ENCODE measurements at places on chromosomes 2 and 18. TPM values are rescaled to one million over a fixed set of nuclear protein-coding genes. Genes with fewer than 3 reads are reported as not detected.

The TFPI gene
- total RNA-seq = 301 TPM

The ZSWIM2 gene
- total RNA-seq = not detected

The TGFA gene
- 15.3 TPM for total RNA-seq

The COL4A4 gene
- total RNA-seq = not detected

The GRB14 gene
- 3.8 TPM for total RNA-seq

The FAP gene
- not detected for total RNA-seq

The GAD1 gene
- total RNA-seq = not detected

The MSGN1 gene
- total RNA-seq = not detected

The NT5C1B gene
- not detected for total RNA-seq

The REG1B gene
- total RNA-seq = not detected

The CDK5R2 gene
- not detected for total RNA-seq

The DNPEP gene
- total RNA-seq = 103 TPM

The CACNB4 gene
- 14.3 TPM for total RNA-seq

The BCL2L11 gene
- total RNA-seq = 9.7 TPM

The HOXD13 gene
- total RNA-seq = not detected

DNA sequence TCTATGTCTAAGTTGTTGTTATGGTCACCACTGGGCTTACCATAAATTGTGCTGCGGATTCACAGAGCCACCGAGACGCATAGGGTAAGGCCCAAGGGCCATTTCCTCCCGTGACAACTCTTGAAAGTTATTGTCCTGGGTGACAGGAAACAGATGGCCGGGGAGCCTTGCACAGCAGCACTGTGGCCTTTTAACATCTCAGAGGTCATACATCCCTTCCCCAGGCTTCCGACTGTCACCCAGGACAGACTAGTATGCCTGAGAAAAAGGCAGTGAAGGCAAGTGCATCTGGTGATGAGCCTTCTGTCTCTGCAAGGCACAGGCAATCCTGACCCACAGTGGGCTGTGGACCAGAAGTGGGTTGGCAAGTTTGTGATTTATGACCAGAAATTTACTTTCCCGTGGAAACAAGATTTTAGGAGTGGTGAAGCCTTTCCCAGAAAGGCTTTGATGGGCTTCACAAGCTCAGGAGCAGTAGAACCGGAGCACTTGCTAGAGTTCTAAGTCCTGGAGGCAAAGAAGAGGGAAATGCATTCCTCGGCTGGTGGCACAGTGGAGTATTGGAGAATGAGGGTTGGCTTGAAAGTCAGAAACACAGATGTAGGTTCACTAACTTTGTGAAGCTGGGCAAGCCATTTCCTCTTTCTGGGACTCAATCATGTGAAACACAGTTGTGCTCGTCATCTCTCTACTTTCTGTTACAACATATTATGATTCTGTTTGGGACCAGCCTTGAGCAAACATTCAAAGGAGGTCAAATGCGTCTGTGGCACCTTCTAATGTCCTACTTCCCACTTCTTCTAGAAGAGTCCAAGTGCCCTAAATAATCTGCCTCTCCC, 2.0 kb upstream of the CAPN14 start:
- no peak overlapping the region for H3K4me3 ChIP-seq
- H3K4me1 ChIP-seq = no peaks in the 10 kb centered on the region
- no peak for DNase-seq
- no peak overlapping the region for H3K27ac ChIP-seq
- H3K36me3 ChIP-seq = no peaks in the 10 kb centered on the region

GRCh38 chr2:109201465-109202327, 72.7 kb downstream of the SH3RF3 start:
- H3K4me3 ChIP-seq = no peak overlapping the region
- peaks cover 9% of the 10 kb centered on the region for H3K27me3 ChIP-seq
- no peak overlapping the region for H3K27ac ChIP-seq
- H3K36me3 ChIP-seq = no peaks in the 10 kb centered on the region

- H3K4me3 ChIP-seq = no peak overlapping the region
- no peaks in the 10 kb centered on the region for H3K36me3 ChIP-seq
- no peaks in the 10 kb centered on the region for H3K4me1 ChIP-seq
- no peak overlapping the region for H3K27ac ChIP-seq
Measured at GRCh38 chr2:3126171-3126910, 251.3 kb downstream of the EIPR1 start.

GRCh38 chr2:217162533-217162932, 302.7 kb upstream of the TNP1 start:
- no peak overlapping the region for H3K4me3 ChIP-seq
- no peaks in the 10 kb centered on the region for H3K36me3 ChIP-seq

- no peaks in the 10 kb centered on the region for H3K4me1 ChIP-seq
- H3K4me3 ChIP-seq = no peak overlapping the region
- no peaks in the 10 kb centered on the region for H3K36me3 ChIP-seq
- peaks cover 48% of the 10 kb centered on the region for H3K27me3 ChIP-seq
- H3K27ac ChIP-seq = no peak overlapping the region
Measured at GRCh38 chr2:1740716-1741589, 3.4 kb downstream of the PXDN start.

- H3K4me3 ChIP-seq = no peak overlapping the region
- no peaks in the 10 kb centered on the region for H3K36me3 ChIP-seq
- no peaks in the 10 kb centered on the region for H3K4me1 ChIP-seq
- peaks cover 15% of the 10 kb centered on the region for H3K27me3 ChIP-seq
- no peak for DNase-seq
Measured at GRCh38 chr18:6476190-6476589, 61.5 kb upstream of the L3MBTL4 start.

- H3K27ac ChIP-seq = no peak overlapping the region
- no peaks in the 10 kb centered on the region for H3K27me3 ChIP-seq
- no peaks in the 10 kb centered on the region for H3K4me1 ChIP-seq
- DNase-seq = no peak
- no peak overlapping the region for H3K4me3 ChIP-seq
- no peaks in the 10 kb centered on the region for H3K36me3 ChIP-seq
Measured at GRCh38 chr18:73645160-73645715, 502.4 kb downstream of the FBXO15 start.

- no peak overlapping the region for H3K4me3 ChIP-seq
- H3K27me3 ChIP-seq = peaks cover 22% of the 10 kb centered on the region
- no peak overlapping the region for H3K27ac ChIP-seq
- H3K4me1 ChIP-seq = no peaks in the 10 kb centered on the region
Measured at GRCh38 chr18:48203961-48204666, 205.1 kb downstream of the ZBTB7C start.

DNA sequence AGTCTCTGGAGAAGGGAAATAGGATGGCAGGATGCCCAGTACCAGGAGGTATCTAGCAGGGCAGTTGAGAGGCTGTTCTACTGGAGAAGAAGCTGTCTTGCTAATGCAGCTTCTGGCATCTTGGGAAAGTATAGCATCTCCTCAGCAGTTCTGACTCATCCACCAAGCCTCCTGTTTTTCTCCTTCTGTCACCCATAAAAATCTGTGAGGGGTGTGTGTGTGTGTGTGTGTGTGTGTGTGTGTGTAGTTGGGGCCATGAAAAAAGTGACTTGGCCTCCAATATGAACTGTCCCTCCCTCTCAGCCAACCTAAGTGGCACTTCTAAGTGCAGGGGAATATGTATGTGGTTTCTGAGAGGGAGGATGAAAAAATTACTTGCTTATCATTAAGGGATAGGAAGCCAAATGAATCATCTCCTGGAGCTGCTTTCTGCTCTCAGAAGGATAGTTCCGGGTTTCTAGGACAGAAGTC, 83.9 kb downstream of the CBLN2 start:
- no peaks in the 10 kb centered on the region for H3K36me3 ChIP-seq
- no peaks in the 10 kb centered on the region for H3K4me1 ChIP-seq
- H3K27me3 ChIP-seq = no peaks in the 10 kb centered on the region
- H3K4me3 ChIP-seq = no peak overlapping the region
- no peak overlapping the region for H3K27ac ChIP-seq
- DNase-seq = no peak

GRCh38 chr2:104523921-104524320, 330.0 kb upstream of the POU3F3 start:
- no peaks in the 10 kb centered on the region for H3K36me3 ChIP-seq
- H3K27ac ChIP-seq = no peak overlapping the region
- H3K4me3 ChIP-seq = no peak overlapping the region
- no peaks in the 10 kb centered on the region for H3K4me1 ChIP-seq
- no peaks in the 10 kb centered on the region for H3K27me3 ChIP-seq

- H3K4me1 ChIP-seq = no peaks in the 10 kb centered on the region
- no peaks in the 10 kb centered on the region for H3K27me3 ChIP-seq
- no peaks in the 10 kb centered on the region for H3K36me3 ChIP-seq
- no peak overlapping the region for H3K4me3 ChIP-seq
- no peak for DNase-seq
Measured at GRCh38 chr2:109005686-109006204, 16.7 kb upstream of the EDAR start.

DNA sequence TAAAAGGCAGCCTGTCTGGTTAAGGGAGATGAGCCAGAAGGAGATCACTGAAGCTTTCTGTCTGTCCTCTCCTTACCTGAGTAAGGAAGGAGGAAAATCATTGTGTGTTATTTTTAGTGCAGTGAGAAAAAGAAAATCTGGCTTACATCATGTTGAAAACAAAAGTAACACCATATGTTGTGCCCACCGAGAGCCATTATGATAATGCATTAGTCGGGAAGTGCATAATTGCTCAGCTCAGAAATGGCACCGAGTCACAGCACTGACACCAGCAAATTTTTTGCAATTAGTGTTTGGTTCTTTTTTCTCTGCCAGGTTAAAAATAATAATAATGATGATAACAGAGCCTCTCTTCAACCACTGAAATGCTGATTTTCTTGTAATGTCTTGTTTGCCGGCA, 46.6 kb downstream of the HNMT start:
- no peak for DNase-seq
- no peak overlapping the region for H3K4me3 ChIP-seq
- peaks cover 42% of the 10 kb centered on the region for H3K36me3 ChIP-seq
- H3K4me1 ChIP-seq = no peaks in the 10 kb centered on the region

- H3K4me3 ChIP-seq = no peak overlapping the region
- H3K27ac ChIP-seq = no peak overlapping the region
- H3K27me3 ChIP-seq = no peaks in the 10 kb centered on the region
- no peaks in the 10 kb centered on the region for H3K36me3 ChIP-seq
- H3K4me1 ChIP-seq = no peaks in the 10 kb centered on the region
- no peak for DNase-seq
Measured at GRCh38 chr2:163008642-163009041, 170.1 kb upstream of the KCNH7 start.

DNA sequence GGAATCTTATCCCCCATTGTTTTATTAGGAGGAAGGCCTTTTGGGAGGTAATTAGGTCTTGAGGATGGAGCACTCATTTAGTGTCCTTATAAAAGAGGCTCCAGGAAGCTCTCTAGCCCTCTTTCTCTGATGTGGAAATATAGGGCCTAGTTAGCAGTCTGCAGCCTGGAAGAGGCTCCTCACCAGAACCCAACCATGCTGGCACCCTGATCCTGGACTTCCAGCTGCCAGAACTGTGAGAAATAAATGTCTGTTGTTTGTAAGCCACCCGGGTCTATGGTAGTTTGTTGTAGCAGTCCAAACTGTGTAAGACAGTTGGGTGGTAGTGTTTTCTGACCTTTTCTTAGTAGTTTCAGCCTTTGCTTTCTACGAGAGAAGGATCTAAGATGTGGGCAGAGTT, 100.7 kb downstream of the KIAA1328 start:
- no peaks in the 10 kb centered on the region for H3K27me3 ChIP-seq
- H3K36me3 ChIP-seq = no peaks in the 10 kb centered on the region
- no peak for DNase-seq
- no peak overlapping the region for H3K27ac ChIP-seq
- no peak overlapping the region for H3K4me3 ChIP-seq

- no peaks in the 10 kb centered on the region for H3K36me3 ChIP-seq
- no peak overlapping the region for H3K27ac ChIP-seq
- H3K4me3 ChIP-seq = no peak overlapping the region
- DNase-seq = no peak
Measured at GRCh38 chr2:54239427-54239826, 16.6 kb downstream of the TSPYL6 start.

DNA sequence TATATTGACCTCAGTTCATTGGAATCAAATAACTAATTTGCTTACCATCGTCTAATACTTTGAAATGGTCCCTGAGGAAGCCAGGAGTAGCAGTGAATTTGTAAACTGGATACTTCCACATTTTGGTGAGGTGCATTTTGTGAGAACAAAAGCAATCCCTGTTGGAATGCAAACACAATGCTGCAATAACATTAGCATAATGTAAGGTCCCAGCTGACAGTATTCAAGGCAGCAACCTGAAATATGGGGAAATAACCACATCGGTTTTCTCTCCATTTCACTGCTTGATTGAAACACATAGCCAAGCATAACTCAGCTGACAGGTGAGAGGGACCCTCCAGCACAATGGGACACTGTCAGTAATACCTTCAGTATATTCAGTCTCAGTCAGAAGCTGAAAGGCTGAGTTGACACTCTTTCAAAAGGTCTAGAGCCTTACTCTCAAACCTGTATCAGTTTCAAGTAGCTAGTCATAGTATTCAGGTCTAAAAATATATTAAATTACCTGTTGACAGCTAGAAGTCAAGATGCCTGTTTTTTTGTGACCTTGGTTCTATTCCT, 1311.9 kb upstream of the NRXN1 start:
- H3K4me3 ChIP-seq = no peak overlapping the region
- H3K27ac ChIP-seq = no peak overlapping the region
- no peaks in the 10 kb centered on the region for H3K36me3 ChIP-seq
- H3K4me1 ChIP-seq = no peaks in the 10 kb centered on the region
- no peak for DNase-seq
- H3K27me3 ChIP-seq = no peaks in the 10 kb centered on the region

DNA sequence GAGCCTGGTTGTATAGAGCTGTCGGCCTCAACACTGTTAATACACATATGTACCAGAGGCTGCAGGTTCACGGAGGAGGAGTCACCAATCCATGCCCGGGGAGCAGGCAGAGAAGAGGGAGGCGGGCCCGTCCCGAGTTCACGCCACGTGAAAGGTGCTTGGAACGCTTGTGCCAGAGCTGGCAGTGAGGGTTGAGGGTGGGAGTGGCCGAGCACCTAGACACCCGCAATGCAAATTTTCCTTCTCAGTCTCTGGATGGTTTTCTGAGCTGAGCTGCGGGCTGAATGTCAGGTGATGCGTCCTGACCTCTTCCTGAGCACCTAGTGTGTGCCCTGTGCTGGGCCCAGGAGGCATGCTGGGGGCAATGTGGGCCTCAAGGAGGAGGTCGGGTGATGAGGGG, 52.2 kb downstream of the ODC1 start:
- H3K27ac ChIP-seq = no peak overlapping the region
- no peak overlapping the region for H3K4me3 ChIP-seq
- H3K4me1 ChIP-seq = peaks cover 36% of the 10 kb centered on the region
- H3K36me3 ChIP-seq = peaks cover 4% of the 10 kb centered on the region
- DNase-seq = no peak

- no peaks in the 10 kb centered on the region for H3K4me1 ChIP-seq
- H3K27ac ChIP-seq = no peak overlapping the region
- H3K4me3 ChIP-seq = no peak overlapping the region
- peaks cover 6% of the 10 kb centered on the region for H3K27me3 ChIP-seq
Measured at GRCh38 chr2:231597014-231597611, 4.4 kb downstream of the TEX44 start.

Data from HepG2 (cell line).